Endothelial cell (in vitro differentiated cells): ENCODE measurements at places on chromosomes 5 and 9. TPM values are rescaled to one million over a fixed set of nuclear protein-coding genes. Genes with fewer than 3 reads are reported as not detected.

Gene MYMK
- total RNA-seq = not detected

DNA sequence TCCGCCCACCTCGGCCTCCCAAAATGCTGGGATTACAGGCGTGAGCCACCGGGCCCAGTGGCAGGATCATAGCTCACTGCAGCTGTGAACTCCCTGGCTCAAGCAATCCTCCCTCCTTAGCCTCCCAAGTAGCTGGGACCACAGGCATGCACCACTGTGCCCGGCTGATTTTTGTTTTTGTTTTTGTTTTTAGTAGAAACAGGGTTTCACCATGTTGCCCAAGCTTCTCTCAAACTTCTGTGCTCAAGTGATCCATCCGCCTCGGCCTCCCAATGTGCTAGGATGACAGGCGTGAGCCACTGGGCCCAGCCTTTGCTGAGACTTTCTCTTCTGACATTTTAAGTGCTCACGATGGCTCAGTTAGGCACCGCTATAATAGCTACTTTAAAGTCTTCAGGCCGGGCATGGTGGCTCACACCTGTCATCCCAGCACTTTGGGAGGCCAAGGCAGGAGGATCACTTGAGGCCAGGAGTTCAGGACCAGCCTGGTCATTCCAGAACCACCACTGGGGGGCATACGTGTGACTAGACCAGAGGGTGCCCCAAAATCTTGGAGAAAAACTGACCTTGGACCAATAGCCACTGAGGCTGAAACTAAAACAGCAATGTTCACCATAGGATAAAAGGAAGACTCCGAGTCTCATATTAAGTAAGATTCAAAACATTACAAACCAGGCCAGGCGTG, 3.1 kb upstream of the ENTPD8 start:
- no peak overlapping the region for H3K27ac ChIP-seq
- no peak overlapping the region for H3K4me3 ChIP-seq
- H3K36me3 ChIP-seq = peaks cover 3% of the 10 kb centered on the region
- DNase-seq = no peak

DNA sequence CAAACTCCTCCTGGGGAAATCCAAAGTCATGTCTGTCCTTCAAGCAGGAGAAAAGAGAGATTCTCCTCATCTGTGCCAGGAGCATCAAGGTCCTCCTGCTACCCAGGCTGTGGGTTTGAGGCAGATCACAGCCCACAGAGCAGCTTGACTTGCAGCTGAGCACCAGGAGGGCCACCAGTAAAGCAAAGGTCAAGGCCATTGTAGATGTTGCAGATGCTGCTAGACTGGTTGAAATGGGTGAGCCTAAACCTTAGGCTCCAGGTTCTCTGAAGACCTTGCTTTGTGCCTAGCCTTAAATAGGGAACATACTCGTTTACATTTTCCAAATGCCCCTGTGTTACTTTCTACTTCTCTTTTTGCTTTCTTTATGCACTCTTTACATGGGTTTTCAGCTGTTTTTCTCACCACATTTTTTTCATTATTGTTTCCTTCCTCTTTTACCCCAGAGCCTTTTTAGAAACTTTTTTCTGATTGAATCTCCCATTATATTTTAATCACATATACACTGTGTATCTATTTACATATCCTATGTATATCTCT, at the start of gene IFNA2:
TSS of gene IFNA2 (minus strand) at position 268 of the 540 bp plus-strand sequence. CDS start at position 199, 69 bp downstream.
- H3K36me3 ChIP-seq = no peaks in the 10 kb centered on the region
- no peaks in the 10 kb centered on the region for H3K4me1 ChIP-seq
- no peaks in the 10 kb centered on the region for H3K27me3 ChIP-seq
- H3K4me3 ChIP-seq = no peak within 1 kb of the TSS

DNA sequence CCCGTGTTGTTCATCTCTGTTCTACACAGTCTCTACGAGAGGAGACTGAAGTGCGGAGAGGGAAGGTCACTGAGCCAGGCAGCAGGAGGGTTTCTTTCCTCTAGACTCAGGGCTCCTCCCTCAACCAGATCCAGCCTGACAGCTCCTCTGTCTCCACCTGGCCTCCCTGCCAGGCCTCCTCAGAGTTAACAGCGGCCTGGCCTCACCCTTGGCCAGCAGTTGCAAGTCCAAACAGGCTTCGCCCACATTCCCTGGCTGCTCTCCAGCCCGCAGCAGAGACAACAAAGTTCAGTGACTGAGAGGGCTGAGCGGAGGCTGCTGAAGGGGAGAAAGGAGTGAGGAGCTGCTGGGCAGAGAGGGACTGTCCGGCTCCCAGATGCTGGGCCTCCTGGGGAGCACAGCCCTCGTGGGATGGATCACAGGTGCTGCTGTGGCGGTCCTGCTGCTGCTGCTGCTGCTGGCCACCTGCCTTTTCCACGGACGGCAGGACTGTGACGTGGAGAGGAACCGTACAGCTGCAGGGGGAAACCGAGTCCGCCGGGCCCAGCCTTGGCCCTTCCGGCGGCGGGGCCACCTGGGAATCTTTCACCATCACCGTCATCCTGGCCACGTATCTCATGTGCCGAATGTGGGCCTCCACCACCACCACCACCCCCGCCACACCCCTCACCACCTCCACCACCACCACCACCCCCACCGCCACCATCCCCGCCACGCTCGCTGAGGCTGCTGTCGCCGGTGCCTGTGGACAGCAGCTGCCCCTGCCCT, at the start of gene HRCT1:
TSS of gene HRCT1 (plus strand) at position 291 of the 768 bp plus-strand sequence. CDS start at position 377, 86 bp downstream.
- H3K27ac ChIP-seq = peak within 1 kb of the TSS; percentile 99
- peaks cover 36% of the 10 kb centered on the region for H3K27me3 ChIP-seq
- H3K4me1 ChIP-seq = peaks cover 75% of the 10 kb centered on the region

DNA sequence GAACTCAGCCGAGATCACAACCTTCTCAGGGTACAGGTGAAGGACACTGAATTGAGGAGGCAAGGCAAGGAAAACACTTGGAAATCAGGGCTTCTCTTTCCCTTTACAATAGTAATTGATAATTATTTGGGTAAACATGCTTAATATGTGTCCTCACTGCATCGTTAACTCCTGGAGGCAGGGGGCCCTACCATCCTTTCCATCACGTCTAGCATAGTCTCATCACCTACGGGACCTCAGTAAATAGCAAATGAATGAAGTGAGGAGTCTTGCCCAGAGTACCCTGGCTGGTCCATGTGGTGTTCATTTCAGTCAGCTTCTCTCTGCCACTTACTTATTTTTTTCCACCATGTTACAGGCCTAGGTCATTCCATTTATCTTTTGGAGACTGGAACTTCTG, 2.3 kb downstream of the F2RL1 start:
- peak overlapping the region; percentile 90 for H3K27ac ChIP-seq
- peaks cover 6% of the 10 kb centered on the region for H3K27me3 ChIP-seq
- H3K4me1 ChIP-seq = peaks cover 59% of the 10 kb centered on the region
- peak overlapping the region; percentile 98 for H3K4me3 ChIP-seq

Gene G3BP1
- total RNA-seq = 213 TPM

GRCh38 chr5:53827211-53827651, 266.8 kb downstream of the NDUFS4 start:
- H3K27ac ChIP-seq = no peak overlapping the region
- no peak for DNase-seq
- no peaks in the 10 kb centered on the region for H3K27me3 ChIP-seq
- H3K4me1 ChIP-seq = no peaks in the 10 kb centered on the region
- H3K36me3 ChIP-seq = no peaks in the 10 kb centered on the region

- DNase-seq = no peak
- no peaks in the 10 kb centered on the region for H3K4me1 ChIP-seq
- no peak overlapping the region for H3K4me3 ChIP-seq
- no peaks in the 10 kb centered on the region for H3K27me3 ChIP-seq
- no peak overlapping the region for H3K27ac ChIP-seq
These were observed 257.2 kb downstream of the KCTD16 start for GRCh38 chr5:144427866-144428265.

- H3K4me1 ChIP-seq = peaks cover 5% of the 10 kb centered on the region
- H3K4me3 ChIP-seq = no peak overlapping the region
- no peak for DNase-seq
- H3K27ac ChIP-seq = no peak overlapping the region
These were observed 52.5 kb upstream of the SEMA6A start for GRCh38 chr5:116626945-116627679.

GRCh38 chr5:79845448-79846197, 145.4 kb downstream of the MTX3 start:
- H3K27me3 ChIP-seq = peaks cover 3% of the 10 kb centered on the region
- peaks cover 24% of the 10 kb centered on the region for H3K4me1 ChIP-seq
- no peaks in the 10 kb centered on the region for H3K36me3 ChIP-seq
- no peak overlapping the region for H3K27ac ChIP-seq
- no peak for DNase-seq

Gene SPINK4
- total RNA-seq = not detected

Gene FAM81B
- 1.2 TPM for total RNA-seq

GRCh38 chr5:176538989-176539384, 1.8 kb upstream of the RNF44 start:
- no peak overlapping the region for H3K4me3 ChIP-seq
- peaks cover 11% of the 10 kb centered on the region for H3K36me3 ChIP-seq
- H3K27ac ChIP-seq = no peak overlapping the region
- peaks cover 25% of the 10 kb centered on the region for H3K27me3 ChIP-seq

- H3K36me3 ChIP-seq = no peaks in the 10 kb centered on the region
- no peaks in the 10 kb centered on the region for H3K27me3 ChIP-seq
- DNase-seq = no peak
- peaks cover 5% of the 10 kb centered on the region for H3K4me1 ChIP-seq
These were observed 133.3 kb downstream of the FAM174A start for GRCh38 chr5:100668511-100668910.

Gene IL7R
- total RNA-seq = 0.54 TPM

DNA sequence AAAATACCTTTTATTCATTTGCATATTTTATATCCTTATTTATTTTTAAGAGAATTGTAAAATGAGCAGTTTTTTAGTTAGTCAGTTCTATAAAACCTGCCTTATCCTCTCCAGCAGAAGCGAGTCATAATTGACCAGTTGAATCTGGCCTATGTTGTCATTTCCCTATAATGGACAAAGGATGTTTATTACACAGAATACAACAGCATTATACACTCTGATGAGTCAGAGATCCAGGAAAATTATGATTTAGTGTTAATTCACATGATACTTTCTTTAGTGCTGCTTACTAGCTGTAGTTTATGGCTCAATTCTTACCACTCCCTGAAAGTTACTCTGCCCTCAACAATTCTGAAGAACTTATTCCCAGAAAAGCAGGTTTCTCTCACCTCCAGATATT, 26.8 kb upstream of the LURAP1L start:
- DNase-seq = no peak
- H3K36me3 ChIP-seq = no peaks in the 10 kb centered on the region
- H3K27me3 ChIP-seq = no peaks in the 10 kb centered on the region
- H3K27ac ChIP-seq = no peak overlapping the region
- no peak overlapping the region for H3K4me3 ChIP-seq

Gene WDR31
- 0.95 TPM for total RNA-seq

DNA sequence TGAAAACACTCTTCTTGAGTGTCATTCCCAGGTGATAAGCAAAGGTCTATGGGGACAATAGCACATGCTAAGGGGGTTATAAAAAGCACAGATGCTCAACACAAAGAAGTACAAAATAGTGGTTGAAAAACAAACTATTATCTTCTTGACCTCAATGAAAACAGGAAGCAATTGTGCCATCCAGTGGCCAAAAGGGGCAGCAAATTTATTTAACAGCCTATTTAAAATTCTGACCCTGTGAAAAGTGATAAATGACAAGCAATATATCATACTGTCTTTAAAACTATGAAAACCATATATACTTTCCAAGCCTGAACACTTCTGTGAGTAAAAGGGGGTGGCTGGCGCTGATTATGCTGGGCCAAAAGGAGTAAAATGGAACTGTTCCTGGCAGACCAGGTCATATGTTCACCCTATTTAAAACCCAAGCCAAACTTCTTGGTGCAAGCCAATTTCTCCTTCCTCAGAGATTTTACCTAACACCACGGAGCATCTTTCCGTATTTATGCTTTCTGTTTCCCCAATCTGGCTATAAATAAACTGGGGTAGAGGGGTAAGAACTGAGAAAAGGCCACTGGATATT, 29.7 kb downstream of the TEX10 start:
- DNase-seq = peak; percentile 30
- H3K4me3 ChIP-seq = no peak overlapping the region
- H3K27me3 ChIP-seq = no peaks in the 10 kb centered on the region
- no peaks in the 10 kb centered on the region for H3K4me1 ChIP-seq

GRCh38 chr9:120892748-120893610, 16.0 kb upstream of the PHF19 start:
- H3K36me3 ChIP-seq = no peaks in the 10 kb centered on the region
- H3K27me3 ChIP-seq = peaks cover 10% of the 10 kb centered on the region
- no peaks in the 10 kb centered on the region for H3K4me1 ChIP-seq
- no peak overlapping the region for H3K4me3 ChIP-seq
- H3K27ac ChIP-seq = no peak overlapping the region
- no peak for DNase-seq

Gene PROP1
- total RNA-seq = not detected

GRCh38 chr5:15703901-15704300, 203.9 kb downstream of the FBXL7 start:
- no peak overlapping the region for H3K27ac ChIP-seq
- peaks cover 4% of the 10 kb centered on the region for H3K4me1 ChIP-seq
- H3K27me3 ChIP-seq = no peaks in the 10 kb centered on the region
- peaks cover 5% of the 10 kb centered on the region for H3K36me3 ChIP-seq
- no peak for DNase-seq
- H3K4me3 ChIP-seq = no peak overlapping the region

DNA sequence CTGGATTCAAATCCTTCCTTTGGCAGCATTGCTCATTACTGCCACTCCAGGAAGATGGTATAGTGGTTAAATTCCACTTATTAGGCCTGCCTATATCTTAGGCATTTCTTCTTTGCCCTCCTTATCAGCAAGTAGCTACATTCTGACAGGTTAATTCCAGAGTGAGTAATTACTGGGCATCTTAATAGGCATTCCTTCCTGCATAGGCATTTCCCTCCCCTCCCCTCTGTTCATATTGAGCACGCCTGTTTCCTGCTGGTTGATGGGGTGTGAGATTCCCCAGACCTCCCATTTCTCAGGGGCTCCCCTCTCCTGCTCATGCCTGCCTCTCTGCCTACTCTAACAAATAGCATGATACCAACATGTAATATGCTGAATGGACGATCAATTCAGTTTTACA, 305.9 kb downstream of the CYLC2 start:
- no peaks in the 10 kb centered on the region for H3K36me3 ChIP-seq
- no peaks in the 10 kb centered on the region for H3K4me1 ChIP-seq
- no peak overlapping the region for H3K4me3 ChIP-seq
- no peak for DNase-seq
- no peaks in the 10 kb centered on the region for H3K27me3 ChIP-seq
- H3K27ac ChIP-seq = no peak overlapping the region

Gene SLC6A3
- total RNA-seq = 0.10 TPM

Gene C9
- not detected for total RNA-seq

Gene NDOR1
- 22.5 TPM for total RNA-seq
